Neural cell (in vitro differentiated cells): ENCODE measurements at places on chromosomes 1 and 21. TPM values are rescaled to one million over a fixed set of nuclear protein-coding genes. Genes with fewer than 3 reads are reported as not detected.

SH2D5 gene
- 14.1 and 27.9 TPM in 2 replicates for polyA plus RNA-seq

AMPD1 gene
- polyA plus RNA-seq: not detected in 2 replicates

NBPF6 gene
- polyA plus RNA-seq: not detected in 2 replicates

ECM1 gene
- 2.3 and 4.2 TPM in 2 replicates for polyA plus RNA-seq

POFUT2 gene
- polyA plus RNA-seq: 25.4 and 41.7 TPM in 2 replicates

OR2AK2 gene
- not detected in 2 replicates for polyA plus RNA-seq

KCNK1 gene
- 1.8 TPM in 2 replicates for polyA plus RNA-seq

FALEC gene
- polyA plus RNA-seq: not detected in 2 replicates

DNASE2B gene
- 26.1 and 27.9 TPM in 2 replicates for polyA plus RNA-seq

CD34 gene
- not detected in 2 replicates for polyA plus RNA-seq

TFAP2E gene
- 7.0 and 7.6 TPM in 2 replicates for polyA plus RNA-seq

SOX13 gene
- 1.7 TPM in 2 replicates for polyA plus RNA-seq

SPRR4 gene
- not detected in 2 replicates for polyA plus RNA-seq
